ENCODE measurements at places on chromosomes 5 and 9.
A peak's percentile ranks its signal among the peaks of the same experiment; 100 is the strongest.

DNA sequence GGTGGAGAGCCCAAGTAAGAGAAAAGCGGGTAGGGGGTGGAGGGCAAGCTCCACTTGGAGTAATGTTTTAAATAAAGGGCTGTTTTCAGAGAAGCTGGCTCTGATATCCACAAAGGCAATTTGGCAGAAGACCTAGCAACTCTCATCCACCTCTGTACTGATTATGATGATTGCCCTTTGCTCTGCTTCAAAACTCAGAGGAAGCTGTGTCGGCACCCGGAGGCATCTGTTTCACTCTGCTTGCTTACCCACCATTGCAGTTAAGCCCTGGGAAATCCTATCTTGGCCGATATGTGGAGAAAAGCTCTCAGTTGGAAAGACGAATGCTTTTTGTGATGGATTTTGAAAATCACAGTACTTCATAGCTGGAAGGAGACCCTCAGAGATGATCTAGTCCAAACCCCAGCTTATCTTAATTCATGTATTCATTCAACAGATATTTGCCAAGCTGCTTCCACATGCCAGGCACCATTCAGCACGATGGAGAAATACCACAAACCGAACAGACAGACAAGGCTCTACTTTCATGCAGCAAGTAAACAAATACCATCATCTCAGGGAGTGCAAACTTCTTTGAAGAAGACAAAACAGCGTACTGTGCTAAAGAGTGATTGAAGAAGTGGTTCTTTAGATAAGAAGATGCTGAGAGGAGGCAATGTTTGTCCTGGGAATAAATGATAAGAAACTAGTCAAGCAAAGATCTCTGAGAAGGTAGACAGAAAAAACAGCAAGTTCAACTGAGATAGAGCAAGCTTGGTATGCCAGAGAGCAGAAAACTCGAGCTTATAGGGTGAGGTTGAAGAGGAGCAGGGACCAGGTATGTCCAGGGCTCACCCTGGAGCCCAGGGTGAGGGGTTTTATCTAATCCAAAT is 140.4 kb upstream of the SPDL1 start:
- DNase-seq = no peak

- DNase-seq = no peak
These were observed 406.2 kb upstream of the ZNF608 start for GRCh38 chr5:125152461-125153189.

DNA sequence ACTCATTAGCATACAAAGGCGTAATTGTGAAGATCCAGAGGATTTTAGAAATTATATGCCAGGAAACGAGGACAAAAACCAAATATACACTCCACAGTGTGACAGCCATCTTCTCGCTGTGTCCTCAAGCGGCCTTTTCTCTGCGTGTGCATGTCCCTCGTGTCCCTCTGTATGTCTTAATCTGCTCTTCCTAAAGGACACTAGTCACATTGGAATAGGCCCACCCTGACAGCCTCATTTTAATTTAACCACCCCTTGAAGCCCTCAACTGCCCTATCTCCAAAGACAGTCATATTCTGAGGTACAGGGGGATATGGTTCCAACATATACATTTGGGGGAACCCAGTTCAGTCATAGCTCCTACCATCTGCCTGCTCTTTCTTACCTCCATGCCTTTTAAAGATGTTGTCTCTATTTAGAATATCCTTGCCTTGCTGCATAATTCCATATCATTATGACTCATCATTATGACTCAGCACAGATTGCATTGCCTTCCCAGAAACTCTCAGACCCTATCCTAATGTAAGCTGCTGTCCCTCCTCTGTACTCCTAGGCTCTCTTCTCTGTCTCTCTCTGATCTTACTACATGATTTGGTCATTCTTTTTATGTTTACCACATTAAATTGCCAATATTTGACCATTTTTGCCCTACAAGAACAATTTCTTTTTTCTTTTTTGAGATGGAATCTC is 210.9 kb downstream of the AOPEP start:
- peak; percentile 75 for DNase-seq

- no peak for DNase-seq
These were observed 12.9 kb upstream of the MTMR12 start for GRCh38 chr5:32325616-32326015.

GRCh38 chr5:34529581-34530331 is 126.4 kb upstream of the RAI14 start:
- no peak for DNase-seq

GRCh38 chr5:93267276-93267675 is 313.7 kb downstream of the NR2F1-AS1 start:
- DNase-seq = no peak

DNA sequence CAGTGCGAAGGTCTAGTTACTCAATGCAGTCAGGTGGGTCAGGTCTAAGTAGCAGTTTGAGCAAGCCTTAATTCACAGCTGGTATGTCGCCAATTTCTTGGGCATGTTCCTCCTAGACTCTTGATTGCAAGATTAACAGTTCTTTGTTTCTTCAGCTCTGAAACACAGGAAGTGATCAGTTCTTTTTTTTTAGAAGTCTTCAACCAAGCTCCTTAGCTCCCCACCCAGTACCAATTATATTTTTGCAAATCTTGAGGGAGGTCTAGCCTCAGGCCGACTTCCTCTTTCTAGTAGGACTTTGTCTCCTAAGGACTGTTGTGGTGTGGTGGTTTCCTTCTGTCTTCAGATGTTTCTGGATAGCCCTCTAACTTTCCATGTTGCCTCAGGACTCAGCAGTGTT is 2054.2 kb downstream of the MAT2B start:
- no peak for DNase-seq

GRCh38 chr5:55634209-55634805 is 77.8 kb downstream of the SLC38A9 start:
- DNase-seq = peak; percentile 52

- DNase-seq = no peak
These were observed 73.9 kb downstream of the WNK2 start for GRCh38 chr9:93257808-93258331.

DNA sequence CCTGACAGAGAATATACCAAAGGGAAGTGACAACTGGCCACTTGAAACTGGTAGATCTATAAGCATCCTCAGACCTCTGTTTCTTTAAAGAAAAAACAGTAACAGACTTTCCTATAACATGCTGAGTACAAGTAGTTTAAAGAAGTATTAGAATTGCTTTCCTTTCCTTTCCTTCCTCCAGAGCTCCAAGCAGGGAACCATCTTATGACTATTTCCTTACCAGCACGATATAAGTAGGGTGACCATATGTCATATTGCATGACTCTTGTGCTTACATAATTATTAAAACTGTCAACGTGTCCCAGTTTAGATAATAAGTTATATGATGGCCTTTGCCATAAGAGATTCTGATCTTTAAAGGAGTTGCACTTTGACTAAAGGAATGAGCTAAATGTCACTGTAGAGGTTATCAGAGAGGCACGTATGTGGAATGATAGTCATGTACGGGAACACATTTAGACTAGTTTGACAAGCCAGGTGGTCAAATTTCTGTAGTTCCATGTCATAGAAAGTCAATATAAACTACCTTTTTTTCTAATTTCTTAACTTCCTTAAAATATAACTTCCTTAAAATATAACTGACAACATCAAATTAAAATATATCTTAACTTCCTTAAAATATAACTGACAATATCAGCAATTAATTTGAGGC is 212.7 kb upstream of the CD180 start:
- DNase-seq = no peak

DNA sequence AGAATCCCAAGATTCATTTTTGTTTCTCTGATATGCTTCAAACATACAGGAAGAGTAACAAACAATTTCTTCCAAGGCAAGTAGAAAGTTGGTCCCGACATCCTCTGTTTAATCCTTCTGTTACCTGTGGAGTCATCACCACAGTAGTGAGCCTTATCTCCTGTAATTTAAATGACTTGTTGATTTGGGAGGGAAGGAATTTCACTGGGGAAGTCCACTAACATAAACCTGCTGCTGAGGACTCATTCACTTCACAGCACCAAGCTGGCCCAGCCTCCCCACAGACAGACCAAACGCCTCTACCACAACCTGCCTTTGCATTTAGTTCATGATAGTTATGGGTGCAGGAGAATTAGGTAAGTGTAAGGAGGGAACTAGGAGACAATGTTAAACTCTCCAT is 63.2 kb downstream of the PRKACG start:
- no peak for DNase-seq

DNA sequence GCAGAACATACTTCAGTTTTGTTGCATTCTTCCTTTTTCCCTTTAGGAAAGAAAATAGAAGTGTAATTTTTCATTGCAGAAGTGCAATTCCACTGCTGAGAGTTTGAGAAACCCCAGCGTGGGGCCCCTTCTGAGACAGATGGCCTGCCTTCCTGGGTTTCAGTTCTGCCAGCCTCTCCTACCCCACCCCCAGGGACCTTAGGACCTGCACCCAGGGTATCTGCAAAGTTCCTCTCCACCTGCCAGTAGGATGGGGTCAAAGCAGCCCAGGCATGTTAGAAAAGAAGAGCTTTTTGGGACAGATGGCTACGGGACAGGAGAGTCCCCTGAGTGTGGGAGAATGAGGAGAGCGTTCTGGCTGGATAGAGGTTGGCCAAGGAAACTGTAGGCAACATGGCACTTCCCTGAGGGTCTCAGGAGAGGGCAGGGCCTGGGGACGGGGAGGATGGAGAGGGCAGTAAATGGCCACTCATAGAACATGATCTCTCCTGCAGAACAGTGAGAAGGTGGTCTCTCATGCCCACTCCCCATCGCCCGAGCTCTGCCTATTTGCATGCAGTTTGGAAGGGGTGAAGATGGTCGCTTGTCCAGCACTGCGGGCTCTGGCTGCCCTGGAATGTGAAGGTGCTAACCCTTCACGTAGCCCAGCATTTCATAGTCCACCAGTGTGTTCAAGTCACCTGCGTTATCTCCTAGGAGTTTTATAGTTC is at the start of gene TIFAB:
TSS of gene TIFAB (minus strand) at position 31 of the 710 bp plus-strand sequence. CDS start 2,412 bp downstream, outside the sequence.
- no peak for DNase-seq

- DNase-seq = peak; percentile 69
These were observed 7.4 kb downstream of the SLC44A1 start for GRCh38 chr9:105251733-105252404.

DNA sequence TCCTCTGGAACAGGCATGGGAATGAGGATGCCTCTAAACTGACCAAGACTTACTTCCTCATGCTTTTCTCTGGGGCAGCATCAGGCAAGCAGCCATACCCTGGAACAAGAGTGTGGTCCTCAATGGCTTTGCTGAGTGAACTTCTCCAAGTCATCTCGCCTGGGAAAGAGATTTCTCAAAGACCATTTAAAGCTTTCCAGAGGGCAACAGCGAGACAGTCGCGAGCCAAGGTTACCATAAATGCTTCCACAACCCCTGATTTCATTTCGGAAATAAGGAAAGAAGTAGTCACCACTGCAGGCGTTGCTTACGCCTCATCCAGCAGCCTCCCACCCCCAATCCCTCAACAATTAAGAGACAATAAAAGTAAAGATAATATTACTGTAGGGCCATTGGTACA is 1.1 kb upstream of the SNCAIP start:
- DNase-seq = peak; percentile 23

Measured in DMS53 (cell line).